Stimulated activated CD8-positive, alpha-beta memory T cell treated with anti-CD3 and anti-CD28 coated beads, Interleukin-12 subunit alpha, Interleukin-12 subunit beta, amount 100 ng/mL, for 1 hour (primary cell): ENCODE measurements at places on chromosomes 1 and 21.

GRCh38 chr1:185292237-185292636, 24.8 kb downstream of the IVNS1ABP start:
- no peak for DNase-seq

GRCh38 chr1:223772771-223773160, 60.4 kb downstream of the CAPN2 start:
- DNase-seq, result no peak

DNA sequence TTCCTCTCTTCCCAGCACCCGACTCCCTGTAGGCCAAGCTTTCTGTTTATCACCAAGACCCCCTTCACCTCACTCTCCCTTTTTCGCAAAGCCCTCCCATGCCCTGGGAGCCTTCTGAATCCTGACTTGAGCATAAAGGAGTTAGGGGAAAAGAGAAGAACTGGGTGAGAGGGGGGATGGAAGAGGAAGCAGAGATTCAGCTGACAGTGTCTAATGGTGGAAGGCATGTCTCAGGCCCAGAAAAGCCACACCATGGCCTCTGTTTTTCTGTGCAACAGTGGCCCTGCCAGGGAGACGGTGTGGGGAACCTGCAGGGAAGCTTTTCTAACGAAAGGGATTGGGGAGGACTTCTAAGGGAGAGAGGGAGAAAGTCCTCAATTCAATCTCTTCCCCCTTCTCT, 32.9 kb upstream of the SLC30A1 start:
- no peak for DNase-seq

DNA sequence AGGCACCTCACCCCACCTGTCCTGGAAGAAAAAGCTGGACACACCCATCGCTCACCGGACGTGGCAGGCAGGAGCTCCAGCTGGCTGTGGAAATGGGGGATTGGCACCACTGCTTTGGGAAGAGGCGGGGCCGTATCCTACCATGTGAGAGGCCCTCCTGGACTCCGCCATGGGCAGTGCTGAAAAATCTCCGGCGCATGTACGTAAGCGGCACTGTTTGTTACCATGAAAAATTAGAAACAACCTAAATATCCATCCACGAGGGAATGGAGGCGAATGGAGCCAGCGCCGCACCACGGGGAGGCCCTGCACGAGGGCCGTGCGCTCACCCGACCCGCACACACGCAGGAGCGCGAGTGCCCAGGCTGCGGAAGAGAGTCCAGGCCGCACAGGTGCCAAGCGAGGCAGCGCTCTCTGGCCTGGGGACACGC, 3.1 kb downstream of the KRTAP10-8 start:
- no peak for DNase-seq

GRCh38 chr1:43441166-43441893, 12.4 kb downstream of the HYI start:
- no peak for DNase-seq

DNA sequence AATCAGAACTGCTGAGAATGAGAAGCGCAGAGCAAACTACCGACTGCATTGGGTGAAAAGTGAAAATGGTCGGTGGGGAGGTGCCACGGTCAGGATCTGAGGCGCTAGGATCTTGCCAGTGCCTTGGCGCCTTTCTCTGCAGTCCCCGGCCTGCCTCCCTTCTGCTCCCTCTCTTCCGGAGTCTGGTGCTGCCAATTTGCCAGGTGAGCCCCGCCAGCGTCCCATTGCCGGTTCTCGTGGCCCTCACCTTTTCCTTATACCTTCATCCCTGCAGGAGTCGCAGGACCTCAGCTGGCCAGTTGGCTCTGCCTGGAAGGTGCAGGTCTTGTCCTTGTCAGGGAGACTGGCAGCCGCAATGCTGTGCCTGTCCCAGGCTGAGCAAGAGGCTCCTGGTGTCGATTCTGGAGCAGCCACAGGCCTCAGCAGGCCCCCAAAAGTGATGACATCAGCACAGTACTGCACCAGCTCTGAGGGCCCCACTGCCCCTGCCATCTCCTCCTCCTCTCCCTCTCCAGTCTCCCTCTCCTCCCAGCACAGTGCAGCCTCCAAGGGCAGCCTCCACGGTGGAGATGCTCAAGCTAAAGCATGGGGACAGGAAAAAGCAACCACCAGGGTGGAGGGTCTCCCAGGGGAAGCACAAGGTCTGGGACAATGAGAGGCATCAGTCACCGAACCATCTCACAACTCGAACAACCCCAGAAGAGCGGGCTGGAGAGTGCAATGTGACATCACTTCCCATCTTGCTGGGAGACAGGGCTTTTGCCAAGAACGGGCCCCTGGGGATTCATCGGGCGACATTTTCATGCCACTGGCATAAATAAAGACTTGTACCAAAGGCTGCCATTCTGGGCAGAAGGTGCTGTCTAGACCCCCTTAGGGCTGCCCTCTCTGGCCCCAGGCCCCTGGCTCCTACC, 37.1 kb upstream of the H6PD start:
- no peak for DNase-seq

DNA sequence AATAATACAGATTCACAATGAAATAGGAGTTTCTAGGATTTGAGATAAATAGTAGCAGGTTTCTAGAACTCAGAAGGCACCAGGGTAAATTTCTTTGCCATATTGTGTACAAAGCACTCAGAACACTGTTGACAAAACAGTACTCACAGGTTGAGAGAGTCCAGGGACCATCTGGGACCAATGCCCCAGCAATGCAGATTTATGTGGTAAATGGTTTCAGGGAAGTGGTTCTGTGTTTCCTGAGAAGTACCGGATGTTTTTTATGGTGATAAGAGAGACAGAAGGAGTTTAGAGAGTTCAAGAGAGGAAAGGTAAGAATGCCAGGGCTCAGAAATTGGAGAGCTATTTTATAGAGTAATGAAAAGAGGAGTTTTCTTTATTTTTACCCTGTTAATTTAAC, 29.6 kb upstream of the DIPK1A start:
- no peak for DNase-seq

GRCh38 chr1:153375511-153375910, at the start of gene S100A12:
Gene S100A12 (minus strand): TSS chr1:153375621. CDS start chr1:153374592, 1,029 bp downstream.
- DNase-seq, result no peak

- no peak for DNase-seq
These were observed 128.2 kb downstream of the ATG4C start for GRCh38 chr1:62912028-62912638.

- no peak for DNase-seq
These were observed 109.7 kb downstream of the PLXNA2 start for GRCh38 chr1:208134491-208134890.

DNA sequence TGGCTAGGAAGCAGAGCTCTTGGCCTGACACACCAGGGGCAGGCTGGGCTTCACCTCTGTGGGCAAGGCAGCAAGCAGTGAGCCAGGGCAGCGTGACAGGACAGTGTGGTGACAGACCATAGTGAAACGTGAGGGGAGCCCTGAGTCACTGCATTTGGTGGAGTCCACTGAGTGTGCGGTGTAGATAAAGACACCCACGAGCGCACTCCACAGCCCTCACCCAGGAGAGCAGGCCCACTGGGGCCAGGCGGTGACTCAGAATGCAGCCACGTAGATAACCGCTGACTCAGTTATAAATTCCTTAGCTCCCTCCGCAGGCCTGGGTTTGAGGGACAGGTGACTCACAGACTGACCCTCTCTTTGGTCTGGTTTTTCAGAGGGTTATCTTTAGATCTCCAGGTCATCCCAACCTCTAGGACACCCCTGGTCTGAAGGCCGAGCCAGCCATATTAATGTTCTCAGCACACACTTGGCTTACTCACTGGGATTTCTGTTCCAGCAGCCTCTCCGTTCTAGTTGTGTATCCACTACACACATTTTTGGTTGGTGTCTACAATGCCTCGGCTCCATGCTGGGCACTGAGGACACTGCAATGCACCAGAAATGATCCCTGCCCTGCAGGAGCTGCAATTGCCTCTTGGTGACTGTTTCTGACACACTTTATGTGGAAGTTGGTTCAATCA, 90.2 kb upstream of the TSPAN2 start:
- no peak for DNase-seq

GRCh38 chr1:29698033-29698432, 461.7 kb downstream of the PTPRU start:
- DNase-seq, result no peak

- DNase-seq, result no peak
These were observed 3.2 kb downstream of the ID3 start for GRCh38 chr1:23555986-23556634.

DNA sequence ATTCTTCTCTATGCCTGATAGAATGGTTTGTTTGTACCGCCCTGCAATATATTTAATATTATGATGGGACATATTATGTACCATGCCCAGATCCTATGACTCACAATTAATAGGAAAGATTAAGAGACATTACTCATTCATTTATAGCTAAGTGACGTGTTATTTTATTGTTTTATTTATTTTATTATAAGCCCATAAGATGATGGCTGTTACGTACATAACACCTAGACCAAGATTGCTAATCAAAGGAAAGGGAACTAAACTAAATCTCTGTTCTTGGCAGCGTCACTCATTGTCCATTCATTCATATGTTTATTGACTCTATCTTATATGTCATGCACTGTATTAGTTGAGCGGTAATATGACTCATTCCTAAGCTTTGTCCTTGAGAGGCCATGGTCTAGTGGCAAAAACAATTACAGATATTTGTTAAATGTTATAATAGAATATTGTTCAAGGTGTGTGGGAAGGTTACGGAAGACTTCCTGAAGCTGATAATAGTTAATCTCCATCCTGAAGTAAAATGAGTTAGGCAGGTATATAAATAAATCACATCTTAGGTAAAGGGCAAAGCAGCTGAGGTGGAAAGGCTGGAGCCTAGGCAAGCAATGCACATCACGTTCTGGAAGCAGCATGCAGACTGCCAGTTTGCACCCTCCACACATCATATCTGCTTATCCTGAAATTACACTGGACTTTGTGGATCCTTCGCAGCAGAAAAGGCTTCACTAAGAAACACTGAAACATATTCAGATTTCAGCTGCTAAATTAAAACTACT, 16.6 kb upstream of the CD55 start:
- DNase-seq, result no peak

GRCh38 chr1:157982136-157982535, 11.3 kb upstream of the KIRREL1 start:
- DNase-seq, result no peak

DNA sequence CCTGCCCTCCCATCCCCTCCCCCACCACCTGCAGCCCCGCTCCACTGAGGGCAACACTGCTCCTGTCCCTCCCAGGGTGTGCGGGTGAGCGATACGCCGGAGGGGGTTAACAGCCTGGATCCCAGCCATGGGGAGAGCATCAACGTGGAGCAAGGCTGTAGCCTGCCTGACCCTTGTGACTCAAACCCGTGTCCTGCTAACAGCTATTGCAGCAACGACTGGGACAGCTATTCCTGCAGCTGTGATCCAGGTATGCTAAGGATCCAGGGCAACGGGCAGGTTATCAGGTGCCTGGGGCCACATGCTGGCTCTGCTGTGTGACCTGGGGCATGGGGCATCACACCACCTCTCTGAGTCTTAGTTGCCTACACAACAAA, 15.0 kb downstream of the CELSR2 start:
- DNase-seq, result no peak

DNA sequence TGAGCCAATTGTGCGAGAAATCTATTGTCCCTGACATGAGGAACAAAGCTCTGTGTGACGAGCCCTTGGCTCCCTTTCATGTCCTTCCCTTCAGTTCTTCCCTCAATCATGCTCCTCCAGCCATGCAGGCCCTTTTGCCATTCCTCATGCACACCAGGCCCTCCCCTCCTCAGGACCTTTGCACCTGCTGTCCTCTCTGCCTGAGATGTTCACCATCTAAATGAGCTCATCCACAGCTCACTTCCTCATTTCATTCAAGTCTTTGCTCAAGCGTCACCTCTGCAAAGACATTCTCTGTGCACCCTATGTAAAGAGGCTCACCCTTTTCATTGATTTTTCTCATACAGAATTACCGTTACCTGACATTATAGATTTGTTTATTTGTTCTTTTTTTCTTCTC, 43.7 kb downstream of the C8B start:
- no peak for DNase-seq

DNA sequence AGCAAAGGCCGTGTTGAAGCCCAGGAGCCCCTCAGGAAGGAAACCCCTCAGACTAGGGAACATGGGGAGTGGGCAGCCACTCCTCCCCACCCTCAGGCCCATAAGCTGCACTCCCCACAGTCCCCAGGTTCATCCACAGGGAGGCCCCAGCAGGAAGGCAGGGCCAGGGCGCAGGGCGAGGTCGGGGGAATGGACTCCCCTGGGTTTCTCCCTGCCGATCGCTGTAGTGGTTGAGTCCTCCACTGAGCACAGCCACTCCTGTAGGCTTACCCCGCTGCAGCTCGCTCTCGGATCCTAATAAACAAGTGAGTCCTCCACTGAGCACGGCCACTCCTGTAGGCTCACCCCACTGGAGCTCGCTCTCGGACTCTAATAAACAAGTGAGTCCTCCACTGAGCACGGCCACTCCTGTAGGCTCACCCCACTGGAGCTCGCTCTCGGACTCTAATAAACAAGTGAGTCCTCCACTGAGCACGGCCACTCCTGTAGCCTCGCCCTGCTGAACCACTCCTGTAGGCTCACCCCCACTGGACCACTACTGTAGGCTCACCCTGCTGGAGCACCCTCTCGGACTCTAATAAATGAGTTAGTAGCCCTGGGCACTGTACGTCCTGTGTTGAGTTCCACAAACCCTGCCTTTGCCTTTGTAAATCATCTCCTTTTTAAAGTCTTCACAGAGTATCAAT, 16.2 kb upstream of the COL18A1 start:
- DNase-seq, result no peak

DNA sequence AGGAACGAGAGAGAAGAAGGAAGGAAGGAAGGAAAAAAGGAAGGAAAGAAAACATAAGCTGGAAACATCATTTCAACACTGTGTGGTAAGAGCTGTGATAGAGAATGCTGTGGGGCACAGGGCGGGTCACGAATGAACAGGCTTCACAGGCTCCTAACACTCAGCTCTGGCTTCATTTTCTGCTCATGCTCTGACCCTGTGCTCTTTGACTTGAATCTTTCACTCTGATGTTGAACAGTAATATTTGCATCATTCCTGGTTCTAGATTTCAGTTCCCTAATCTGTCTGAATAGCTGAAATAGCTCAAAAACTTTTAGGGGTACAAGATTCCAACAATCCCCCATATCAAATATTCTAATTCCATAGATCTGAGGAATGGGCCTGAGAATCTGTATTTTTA, 207.3 kb downstream of the LHX8 start:
- no peak for DNase-seq

GRCh38 chr1:47532921-47533792, 95.3 kb downstream of the FOXD2 start:
- no peak for DNase-seq

DNA sequence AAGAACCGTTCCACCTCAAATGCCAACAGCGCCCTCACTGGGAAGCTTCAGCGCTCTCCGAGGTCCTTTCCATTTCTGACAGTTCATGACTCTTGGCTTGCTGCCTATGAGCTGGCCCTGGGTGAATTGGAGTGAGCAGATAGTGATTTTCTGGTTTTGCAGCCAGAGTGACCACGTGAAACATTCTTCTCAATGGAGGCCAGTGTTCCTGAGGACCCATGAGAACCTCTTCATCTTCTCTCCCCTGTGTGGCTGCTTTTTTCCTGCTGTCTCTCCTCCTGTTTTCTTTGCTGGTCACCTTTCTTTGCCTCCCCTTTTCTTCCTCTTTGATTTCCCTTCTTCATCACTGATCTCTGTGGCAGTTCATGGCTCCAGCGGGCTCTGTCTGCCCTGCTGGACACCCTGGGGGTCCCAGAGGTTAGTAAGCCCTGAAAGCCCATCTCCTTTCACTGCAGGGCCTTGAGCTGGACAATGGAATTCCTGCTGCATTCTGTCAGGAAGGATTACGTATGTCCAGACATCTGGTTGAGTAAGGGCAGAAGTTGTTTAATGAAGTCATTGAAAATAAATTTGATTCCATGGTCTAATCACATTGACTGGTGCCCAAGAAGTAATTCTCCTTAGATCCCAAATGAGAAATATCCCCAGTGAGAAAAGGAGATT, 29.9 kb downstream of the VASH2 start:
- no peak for DNase-seq

- peak; percentile 12 for DNase-seq
These were observed 238.0 kb upstream of the TMEM51 start for GRCh38 chr1:14915356-14916054.
